NCI-H187 treated with DMSO at 0.1 percent for 48 hours (cell line): ENCODE measurements at places on chromosomes 5 and 9.

GRCh38 chr5:120655828-120656435 is 191.8 kb downstream of the PRR16 start:
- DNase-seq = no peak

- DNase-seq = no peak
Observed at GRCh38 chr9:1743121-1743960, 271.8 kb upstream of the SMARCA2 start.

DNA sequence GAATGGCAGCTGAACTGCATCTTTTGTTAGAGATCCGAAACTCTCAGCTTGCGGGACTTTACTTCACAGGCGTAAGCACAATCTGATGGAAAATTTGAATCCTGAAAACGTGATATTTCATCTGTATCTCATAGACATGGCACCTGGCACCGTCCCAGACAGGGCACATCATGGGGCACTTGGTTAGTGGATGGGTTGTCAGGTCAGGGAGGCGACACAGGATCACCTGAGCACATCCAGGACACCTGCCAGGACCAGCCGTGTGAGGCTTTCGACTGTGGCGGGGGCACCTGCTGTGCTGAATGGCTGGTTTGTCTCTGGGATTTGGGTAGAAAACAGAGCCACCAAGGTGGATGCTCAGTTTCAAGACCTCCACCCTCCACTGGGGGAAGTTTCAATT is 11.3 kb upstream of the ZFP62 start:
- DNase-seq = no peak

GRCh38 chr5:38071831-38072694 is 186.3 kb upstream of the EGFLAM start:
- DNase-seq = no peak

DNA sequence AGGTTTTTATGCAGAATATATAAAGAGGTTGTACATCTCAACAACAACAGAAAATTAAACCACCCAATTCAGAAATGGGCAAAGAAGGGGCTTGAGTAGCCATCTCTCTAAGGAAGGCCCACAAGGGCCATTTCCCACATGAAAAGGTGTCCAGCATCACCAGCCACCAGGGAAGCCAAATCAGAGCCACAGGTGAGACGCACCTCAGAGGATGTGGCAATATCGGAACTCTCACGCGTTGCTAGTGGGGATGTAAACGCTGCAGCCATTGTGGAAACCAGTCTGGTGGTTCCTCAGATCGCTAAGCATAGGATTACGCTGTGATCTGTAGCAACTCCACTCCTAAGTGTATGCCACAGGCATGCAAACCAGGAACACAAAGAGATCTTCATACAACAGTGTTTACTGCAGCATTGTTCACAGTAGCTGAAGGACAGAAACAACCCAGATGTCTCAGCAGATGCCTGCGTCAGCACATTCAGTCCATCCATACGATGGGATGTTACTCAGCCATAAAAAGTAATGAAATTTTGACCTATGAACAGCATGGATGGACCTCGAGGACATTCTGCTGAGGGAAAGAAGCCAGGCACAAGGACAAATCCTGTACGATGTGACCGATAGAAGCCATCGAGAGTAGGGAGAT is 84.3 kb upstream of the CACNA1B start:
- no peak for DNase-seq

DNA sequence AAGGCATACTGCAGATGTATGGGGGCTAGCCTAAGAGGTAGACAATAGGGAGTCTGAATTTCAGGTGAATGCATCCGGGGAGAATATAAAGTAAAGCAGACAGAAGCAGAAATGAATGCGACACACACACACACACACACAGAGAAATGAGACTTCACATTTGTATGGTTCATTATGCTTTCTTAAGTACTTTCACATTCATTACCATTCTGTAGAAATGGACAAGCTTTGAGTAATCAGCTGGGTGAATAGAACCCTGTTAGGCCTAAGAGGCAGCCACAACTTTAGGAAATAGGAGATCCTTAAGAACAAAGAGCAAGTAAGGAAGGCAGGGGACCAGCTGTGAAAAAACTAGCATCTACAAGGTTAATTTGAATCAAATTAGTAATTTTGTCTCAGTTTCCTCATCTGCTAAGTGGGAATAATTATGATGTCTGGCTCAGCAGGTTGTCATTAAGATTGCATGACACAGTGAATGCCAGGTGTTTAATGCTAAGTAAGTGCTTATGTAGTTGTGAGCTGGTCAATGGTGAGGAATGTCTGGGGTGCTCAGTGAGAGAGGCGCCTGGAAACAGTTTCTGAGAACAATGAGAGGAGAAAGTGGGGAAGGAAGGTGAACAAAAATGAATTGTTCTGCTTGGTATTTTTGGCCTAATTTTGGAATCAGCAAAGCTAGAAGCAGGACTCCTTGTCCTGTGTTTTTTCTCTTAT is 265.8 kb upstream of the CLINT1 start:
- no peak for DNase-seq
